CD8-positive, alpha-beta memory T cell (primary cell): ENCODE measurements at places on chromosomes 5 and 9.

DNA sequence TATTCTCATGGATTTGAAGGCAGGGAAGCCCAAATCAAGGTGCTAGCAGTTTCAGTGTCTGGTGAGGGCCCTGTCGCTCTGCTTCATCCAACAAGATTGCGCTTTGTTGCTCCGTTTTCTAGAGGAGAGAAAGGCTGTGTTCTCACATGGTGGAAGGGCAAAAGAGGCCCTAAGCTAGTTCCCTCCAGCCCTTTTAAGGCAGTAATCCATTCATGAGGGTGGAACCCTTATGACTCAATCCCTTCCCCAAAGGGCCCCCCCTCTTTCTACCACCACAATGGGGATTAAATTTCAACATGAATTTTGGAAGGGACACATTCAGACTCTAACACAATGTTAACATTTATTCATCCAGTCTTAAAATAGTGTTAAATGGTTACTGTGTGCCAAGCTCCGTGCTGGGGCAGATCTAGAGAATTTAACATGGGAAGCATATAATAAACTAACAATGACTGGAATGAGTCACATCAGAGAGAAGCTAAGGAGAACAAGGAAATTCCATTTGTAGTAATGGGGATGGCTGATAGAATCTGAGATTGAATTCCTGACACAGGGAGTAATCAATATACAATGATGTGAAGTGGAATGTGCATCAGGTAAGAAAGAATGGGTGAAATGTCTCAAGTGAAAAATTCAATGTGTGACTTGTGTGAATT, 382.8 kb upstream of the ZNF608 start:
- H3K36me3 ChIP-seq, result no peaks in the 10 kb centered on the region
- no peaks in the 10 kb centered on the region for H3K4me1 ChIP-seq
- no peak overlapping the region for H3K27ac ChIP-seq
- H3K27me3 ChIP-seq, result no peaks in the 10 kb centered on the region
- H3K4me3 ChIP-seq, result no peak overlapping the region

DNA sequence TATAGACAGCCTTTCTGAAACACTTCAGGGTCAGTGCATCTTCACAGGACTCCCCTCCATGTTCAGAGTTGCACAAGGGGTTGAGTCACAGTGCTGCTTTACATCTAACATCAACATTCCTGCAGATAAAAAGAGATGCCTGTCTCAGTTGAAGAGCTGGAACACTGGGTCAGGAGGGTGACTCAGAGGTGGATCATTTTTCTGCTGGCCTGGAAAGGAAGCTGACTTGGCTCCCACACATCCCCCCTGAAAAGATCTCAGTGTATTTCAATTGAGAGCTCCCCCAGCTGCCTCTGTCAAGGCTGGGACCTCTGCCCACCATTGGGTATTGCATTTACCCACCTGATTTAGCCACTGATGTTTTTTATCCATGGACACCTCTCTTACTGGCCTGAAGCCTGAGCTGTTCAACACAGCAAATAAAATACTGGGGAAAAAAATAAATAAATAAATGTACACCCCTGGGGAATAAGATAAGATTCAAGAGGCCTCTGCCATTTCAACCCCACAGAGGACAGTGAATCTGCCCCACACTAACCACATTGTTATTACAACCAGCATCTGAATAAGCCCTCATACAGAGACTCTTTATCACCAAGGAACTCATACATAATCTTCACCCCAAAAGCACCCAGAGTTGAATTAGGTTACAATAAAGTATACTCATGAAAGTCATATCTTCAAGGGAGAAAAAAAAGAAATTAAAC, 716.4 kb downstream of the SEMA5A start:
- no peak overlapping the region for H3K4me3 ChIP-seq
- no peaks in the 10 kb centered on the region for H3K27me3 ChIP-seq
- no peak overlapping the region for H3K27ac ChIP-seq
- no peaks in the 10 kb centered on the region for H3K36me3 ChIP-seq

DNA sequence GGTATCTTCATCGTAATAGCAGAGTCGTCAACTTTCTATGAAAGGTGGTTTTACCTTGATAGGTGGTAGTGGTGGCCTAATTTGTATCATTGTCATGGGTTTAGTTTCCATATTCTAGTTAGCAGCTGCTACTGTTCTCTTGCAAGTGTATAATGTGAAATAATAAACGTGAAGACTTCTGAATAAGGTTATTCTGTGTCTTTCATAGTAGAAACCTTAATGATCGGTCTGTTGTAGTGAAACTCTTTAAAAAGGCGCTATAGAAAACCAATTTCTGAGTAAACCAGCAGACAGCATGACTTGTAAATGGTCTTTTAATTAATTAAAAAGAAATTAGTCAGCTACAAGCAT, 1.6 kb downstream of the SET start:
- peak overlapping the region; percentile 88 for H3K27ac ChIP-seq
- DNase-seq, result no peak

DNA sequence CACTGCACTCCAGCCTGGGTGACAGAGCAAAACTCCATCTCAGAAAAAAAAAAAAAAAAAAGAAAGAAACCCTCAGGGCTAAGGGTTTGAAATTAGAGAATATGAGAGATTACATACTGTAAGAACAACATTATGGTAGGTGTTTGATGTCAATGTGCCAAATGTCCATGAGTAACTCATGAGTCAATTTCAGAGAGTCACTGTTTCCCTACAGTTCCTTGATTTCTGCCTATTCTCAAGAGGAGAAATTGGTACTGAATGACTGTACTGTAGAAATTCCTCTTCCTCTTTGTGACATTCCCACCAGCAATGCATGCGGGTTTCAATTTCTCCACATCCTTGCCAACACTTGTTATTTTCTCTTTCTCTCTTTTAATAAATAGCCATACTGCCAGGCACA, 35.2 kb downstream of the MARVELD2 start:
- H3K27ac ChIP-seq, result no peak overlapping the region
- H3K4me3 ChIP-seq, result no peak overlapping the region
- H3K36me3 ChIP-seq, result no peaks in the 10 kb centered on the region
- H3K27me3 ChIP-seq, result no peaks in the 10 kb centered on the region

DNA sequence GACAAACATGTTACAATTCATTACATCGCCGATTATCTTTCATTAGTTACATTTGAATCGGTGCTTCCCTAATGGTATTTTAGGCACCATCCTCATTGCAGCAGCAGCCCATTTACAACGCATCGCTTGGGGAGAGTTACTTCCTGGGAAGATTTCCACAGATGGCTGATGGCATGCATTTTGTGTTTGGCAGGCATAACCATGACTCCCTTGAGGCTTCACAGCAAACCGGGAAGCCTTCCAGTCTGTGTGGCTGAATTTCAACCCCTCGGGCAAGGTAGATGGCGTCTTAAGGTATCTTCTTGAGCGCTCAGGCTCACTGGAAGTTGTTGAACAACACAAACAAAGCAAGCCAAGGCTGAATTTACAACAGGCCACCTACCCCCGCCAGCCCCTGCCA, 1.6 kb upstream of the DNAH5 start:
- H3K27me3 ChIP-seq, result no peaks in the 10 kb centered on the region
- H3K27ac ChIP-seq, result no peak overlapping the region
- H3K4me1 ChIP-seq, result no peaks in the 10 kb centered on the region
- no peaks in the 10 kb centered on the region for H3K36me3 ChIP-seq

GRCh38 chr9:37959976-37960375, 56.0 kb upstream of the SLC25A51 start:
- no peaks in the 10 kb centered on the region for H3K27me3 ChIP-seq
- H3K4me1 ChIP-seq, result no peaks in the 10 kb centered on the region
- no peak overlapping the region for H3K27ac ChIP-seq
- DNase-seq, result no peak

DNA sequence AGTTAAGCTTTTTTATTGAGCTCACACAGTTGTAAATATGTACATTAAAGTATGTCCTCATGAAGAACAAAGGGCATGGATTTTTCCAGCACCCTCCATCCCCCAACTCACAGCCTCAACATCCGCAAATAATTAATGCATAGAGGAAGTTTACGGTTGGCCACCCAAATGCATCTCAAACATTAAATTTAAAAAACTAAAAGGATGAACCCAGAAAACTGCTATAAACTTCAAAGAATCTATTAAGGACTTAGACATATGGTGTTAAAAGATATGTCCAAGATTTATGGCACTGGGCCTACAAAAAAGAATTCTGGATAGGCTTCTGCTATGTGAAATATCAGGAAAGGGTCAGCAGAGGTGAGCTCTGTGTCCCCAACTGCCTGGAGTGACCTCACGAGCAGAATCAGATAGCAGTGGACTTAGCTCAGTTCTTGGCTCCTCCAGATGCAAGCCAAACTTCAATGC, 54.0 kb upstream of the TNC start:
- H3K36me3 ChIP-seq, result no peaks in the 10 kb centered on the region
- no peaks in the 10 kb centered on the region for H3K4me1 ChIP-seq
- no peak overlapping the region for H3K4me3 ChIP-seq

- H3K27me3 ChIP-seq, result no peaks in the 10 kb centered on the region
- peaks cover 76% of the 10 kb centered on the region for H3K4me1 ChIP-seq
- DNase-seq, result no peak
- no peaks in the 10 kb centered on the region for H3K36me3 ChIP-seq
Measured at GRCh38 chr5:148856424-148856823, 30.0 kb downstream of the ADRB2 start.

- H3K27ac ChIP-seq, result no peak overlapping the region
- DNase-seq, result no peak
- H3K4me1 ChIP-seq, result no peaks in the 10 kb centered on the region
- H3K36me3 ChIP-seq, result no peaks in the 10 kb centered on the region
- H3K4me3 ChIP-seq, result no peak overlapping the region
Measured at GRCh38 chr5:127830157-127830556, 127.0 kb downstream of the CCDC192 start.

DNA sequence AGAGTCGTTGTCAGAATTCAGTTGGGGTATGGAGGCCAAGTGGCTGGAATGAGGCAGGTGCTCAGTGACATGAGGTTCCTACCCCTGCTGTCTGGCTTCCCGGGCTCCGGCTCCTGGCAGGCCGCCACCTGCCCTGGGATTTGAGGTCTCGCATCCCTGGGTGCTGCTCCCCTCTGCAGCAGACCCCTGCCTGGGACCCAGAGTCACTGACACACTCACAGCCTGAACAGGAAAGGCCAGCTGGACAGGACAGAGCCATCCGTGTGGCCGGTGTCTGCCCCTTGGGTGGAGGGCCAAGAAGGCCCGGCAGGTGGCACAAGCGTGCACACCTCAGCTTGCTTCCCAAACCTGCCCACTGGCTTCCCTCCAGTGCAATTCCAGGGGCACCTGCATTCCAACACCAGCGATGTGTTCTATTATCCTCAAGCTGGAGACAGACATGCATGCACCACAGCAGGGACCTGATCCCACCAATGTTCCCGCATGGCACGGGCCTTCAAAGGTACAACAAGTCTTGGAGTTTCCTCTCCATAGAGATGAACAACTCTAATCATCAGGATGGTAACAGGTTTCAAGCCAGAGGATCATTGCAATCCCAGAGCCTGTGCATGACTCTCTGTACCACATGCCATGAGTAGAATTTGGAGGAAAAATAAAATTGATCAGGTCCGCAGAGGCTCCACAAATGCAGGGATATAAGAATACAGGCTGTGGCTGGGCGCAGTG, 45.6 kb upstream of the RNF130 start:
- no peaks in the 10 kb centered on the region for H3K4me1 ChIP-seq
- H3K4me3 ChIP-seq, result no peak overlapping the region
- H3K36me3 ChIP-seq, result no peaks in the 10 kb centered on the region
- no peaks in the 10 kb centered on the region for H3K27me3 ChIP-seq
- no peak overlapping the region for H3K27ac ChIP-seq

GRCh38 chr5:11322133-11322532, 561.1 kb upstream of the DAP start:
- no peaks in the 10 kb centered on the region for H3K27me3 ChIP-seq
- H3K36me3 ChIP-seq, result no peaks in the 10 kb centered on the region
- H3K27ac ChIP-seq, result no peak overlapping the region
- no peak overlapping the region for H3K4me3 ChIP-seq

- H3K36me3 ChIP-seq, result no peaks in the 10 kb centered on the region
- H3K4me3 ChIP-seq, result no peak overlapping the region
- H3K4me1 ChIP-seq, result no peaks in the 10 kb centered on the region
- no peaks in the 10 kb centered on the region for H3K27me3 ChIP-seq
- H3K27ac ChIP-seq, result no peak overlapping the region
Measured at GRCh38 chr9:75847085-75847484, 43.4 kb upstream of the PCSK5 start.

DNA sequence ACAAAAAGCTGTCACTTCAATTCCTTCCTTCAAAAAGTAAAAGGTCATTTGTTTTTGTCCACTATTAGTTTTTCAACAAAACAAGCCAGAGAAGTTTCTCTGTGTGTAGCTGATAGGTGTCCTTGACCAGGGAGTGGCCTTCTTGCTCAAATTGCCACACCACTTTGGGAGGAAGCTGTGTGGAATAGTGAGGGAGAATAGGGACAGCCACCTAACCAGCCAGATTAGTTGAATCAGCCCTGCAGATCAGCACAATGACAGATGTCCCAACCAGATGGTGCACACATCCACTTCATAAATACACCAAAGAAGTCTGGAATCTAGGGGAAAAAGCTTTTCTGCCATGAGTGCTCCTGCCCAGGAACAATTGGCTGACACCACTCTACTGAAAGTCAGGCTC, 37.2 kb downstream of the NREP start:
- no peaks in the 10 kb centered on the region for H3K36me3 ChIP-seq
- H3K27me3 ChIP-seq, result no peaks in the 10 kb centered on the region
- H3K4me3 ChIP-seq, result no peak overlapping the region
- DNase-seq, result no peak
- no peak overlapping the region for H3K27ac ChIP-seq
- no peaks in the 10 kb centered on the region for H3K4me1 ChIP-seq

GRCh38 chr5:75279321-75279720, 42.6 kb upstream of the ANKRD31 start:
- H3K4me1 ChIP-seq, result no peaks in the 10 kb centered on the region
- H3K27me3 ChIP-seq, result no peaks in the 10 kb centered on the region
- H3K36me3 ChIP-seq, result no peaks in the 10 kb centered on the region
- no peak for DNase-seq
- no peak overlapping the region for H3K27ac ChIP-seq
- no peak overlapping the region for H3K4me3 ChIP-seq

GRCh38 chr5:80255431-80255810, 427 bp downstream of the SERINC5 start:
- H3K27ac ChIP-seq, result peak overlapping the region; percentile 58
- no peak for DNase-seq
- peak overlapping the region; percentile 79 for H3K4me3 ChIP-seq
- H3K27me3 ChIP-seq, result no peaks in the 10 kb centered on the region
- H3K4me1 ChIP-seq, result peaks cover 49% of the 10 kb centered on the region
